NCI-H446 treated with DMSO at 0.1 percent for 48 hours (cell line): ENCODE measurements at places on chromosomes 1 and 21.

GRCh38 chr1:226643611-226644540, 95.2 kb downstream of the ITPKB start:
- no peak for DNase-seq

DNA sequence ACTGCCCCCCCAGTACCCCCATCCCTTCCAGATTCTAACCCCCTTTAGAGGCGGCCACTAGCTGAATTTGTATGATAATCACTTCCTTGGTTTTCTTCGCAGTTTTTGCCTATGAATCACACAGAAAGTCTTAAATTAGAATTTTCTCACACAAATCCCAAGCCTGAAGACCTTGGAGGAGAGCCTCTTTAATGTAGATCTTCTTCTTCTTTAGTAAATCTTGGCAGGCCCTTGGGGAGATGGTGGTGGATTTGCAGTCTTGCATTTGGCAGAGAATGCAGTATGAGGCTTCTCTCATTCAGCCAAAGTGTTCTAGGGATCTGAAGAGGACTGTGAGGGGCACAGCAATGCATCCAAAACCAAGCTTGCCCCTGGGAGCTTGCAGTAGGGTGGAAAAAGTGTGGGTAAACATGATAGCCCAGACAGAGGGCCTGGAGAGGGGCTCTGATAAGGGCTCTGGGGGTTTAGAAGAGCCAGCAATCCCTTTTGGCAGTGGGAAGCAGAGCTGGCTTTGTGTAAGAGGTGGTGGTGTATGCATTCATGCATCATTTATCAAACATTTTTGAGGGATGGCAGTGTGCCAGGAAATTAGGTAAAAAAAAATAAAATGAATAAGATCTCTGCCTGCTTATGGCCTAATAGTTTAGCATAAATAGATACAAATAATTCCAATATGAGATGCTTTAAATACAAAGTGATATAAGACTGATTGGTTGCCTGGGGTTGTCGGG, 7.7 kb upstream of the CDC42 start:
- peak; percentile 79 for DNase-seq

DNA sequence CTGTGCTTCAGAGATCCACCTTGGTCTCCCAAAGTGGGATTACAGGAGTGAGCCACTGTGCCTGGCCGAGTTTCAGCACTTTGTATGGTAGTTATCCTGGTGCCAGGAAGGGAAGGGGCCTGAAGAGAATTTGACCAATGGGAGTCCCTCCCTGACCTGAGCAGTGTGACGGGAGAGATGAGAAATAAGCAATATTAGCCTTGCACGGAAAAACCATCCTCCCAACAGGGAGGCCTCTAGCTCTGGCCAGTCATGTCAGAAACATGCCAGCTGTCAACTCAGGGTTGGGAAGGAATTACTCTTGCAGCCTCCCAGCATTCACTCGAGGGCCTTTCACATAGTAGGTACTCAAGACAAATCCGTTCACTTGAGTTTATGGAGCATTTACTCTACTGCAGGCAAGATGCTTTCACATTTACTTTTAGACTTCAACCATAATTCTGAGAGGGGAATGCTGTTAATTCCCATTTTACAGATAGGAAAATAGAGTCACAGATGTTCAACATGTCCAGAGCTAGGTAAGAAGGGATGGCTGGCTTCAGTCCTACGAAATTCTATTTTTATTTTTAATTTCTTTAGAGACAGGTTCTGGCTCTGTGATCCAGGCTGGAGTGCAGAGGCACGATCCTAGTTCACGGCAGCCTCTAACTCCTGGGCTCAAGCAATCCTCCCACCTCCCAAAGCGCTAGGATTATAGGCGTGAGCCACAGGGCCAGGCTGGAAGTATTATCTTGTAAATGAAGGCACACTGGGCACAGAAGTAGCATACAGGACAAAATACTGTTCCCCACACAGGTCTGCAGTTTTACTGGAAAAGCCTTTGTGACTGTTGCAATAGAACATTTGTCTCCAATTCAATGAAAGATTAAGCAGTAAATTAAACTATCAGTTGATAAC, 3.2 kb upstream of the ATP13A2 start:
- DNase-seq: no peak

DNA sequence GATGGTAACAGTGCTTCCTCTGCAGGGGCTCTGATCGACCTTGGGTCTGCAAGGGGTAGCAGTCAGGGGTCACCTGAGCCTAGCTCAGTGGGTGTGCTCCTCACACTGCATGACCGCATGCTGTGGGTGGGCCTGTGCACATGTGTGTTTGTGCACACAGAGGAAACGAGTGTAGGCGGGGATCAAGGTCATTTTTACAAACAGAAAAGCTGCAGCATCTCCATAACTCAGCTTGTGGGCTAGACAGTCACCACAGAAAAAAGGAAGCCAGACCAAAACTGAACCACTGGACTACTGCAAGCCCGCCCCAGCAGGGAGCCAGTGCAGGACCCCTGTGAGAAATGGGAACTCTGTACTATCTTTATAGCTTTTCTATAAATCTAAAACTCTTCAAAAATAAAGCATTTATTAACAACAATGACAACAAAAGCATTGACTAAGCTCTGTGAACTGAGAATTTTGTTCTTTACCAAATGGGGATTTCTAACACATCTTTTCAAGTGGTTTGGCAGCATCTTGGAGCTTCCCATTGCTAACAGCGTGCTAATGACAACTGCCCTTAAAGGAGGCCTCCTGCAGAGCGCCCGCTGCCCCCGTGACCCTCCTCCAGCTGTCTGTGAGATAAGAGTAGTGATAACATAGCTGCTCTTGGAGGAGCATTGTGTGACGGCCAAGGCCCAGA, 19.9 kb upstream of the NEK2 start:
- DNase-seq: no peak

GRCh38 chr1:153231785-153232184, 14.4 kb downstream of the PRR9 start:
- DNase-seq: no peak

DNA sequence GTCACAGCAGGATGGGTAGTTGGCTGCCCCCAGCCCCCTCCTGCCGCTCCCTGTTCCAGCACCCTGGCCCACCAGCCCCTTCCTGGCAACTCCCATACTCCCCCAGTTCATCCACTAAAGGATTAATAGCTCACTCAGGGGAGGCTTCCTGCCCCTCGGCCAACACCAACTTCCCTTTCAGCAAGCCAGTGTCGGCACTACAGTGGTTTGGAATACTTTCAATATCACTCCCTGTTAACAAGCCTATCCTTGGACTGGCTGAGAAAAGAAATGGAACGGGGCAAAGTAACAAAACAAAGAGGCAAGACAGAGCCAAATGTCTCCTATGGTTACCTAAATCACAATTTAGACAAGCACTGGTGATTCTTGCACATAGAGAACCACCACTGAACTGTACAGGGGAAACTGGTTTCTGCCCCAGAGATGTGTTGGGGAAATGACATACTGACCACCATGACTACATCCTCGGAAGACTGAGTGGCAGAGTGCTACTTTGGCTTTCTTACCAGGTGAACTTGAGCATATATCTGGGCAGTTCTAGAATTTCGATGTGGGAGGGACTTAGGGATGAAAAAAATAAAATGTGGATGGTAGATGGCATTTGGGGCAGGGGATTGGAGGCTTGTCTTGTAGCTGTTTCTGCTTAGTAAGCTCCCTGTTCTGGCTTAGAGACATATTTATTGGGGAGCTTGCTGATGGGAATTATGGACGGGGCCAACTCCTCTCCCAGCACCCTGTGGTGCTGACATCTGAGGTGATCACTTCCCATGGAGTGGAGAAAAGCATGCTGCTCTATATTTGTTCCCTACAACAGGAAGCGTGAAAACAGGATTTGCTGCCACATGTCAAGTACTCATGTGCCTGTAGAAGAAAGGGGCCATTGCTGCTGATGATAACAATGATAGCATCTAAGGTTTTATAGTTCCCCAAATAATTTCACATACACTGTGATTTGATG, 7.1 kb upstream of the CAPN2 start:
- DNase-seq: no peak

- peak; percentile 73 for DNase-seq
Observed at GRCh38 chr1:227734856-227735538, at the start of the genes JMJD4 and SNAP47. Gene JMJD4 (minus strand): TSS chr1:227735302. CDS start chr1:227735273, 29 bp downstream. Gene SNAP47 (plus strand): TSS chr1:227735435. CDS start chr1:227747737, 12,302 bp downstream.

DNA sequence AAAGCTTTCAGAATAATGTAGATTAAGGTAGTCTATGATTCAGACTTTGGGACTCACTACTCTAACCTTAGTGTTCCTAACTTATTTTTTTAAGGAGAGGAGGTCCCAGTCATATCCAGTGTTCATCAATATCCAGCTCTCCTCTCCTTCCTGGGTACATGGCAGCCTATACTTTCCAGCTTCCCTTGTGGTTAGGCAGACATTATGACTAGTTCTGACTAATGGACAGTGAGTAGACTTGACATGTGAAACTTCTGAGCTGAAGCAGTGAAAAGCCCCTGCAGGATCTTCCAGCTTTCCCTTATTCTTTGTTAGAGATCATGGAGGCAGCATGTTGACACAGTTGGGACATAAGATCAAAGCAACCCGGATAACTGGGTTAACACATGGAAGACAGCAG, 144.2 kb downstream of the PTPRU start:
- DNase-seq: no peak

- DNase-seq: no peak
Observed at GRCh38 chr1:51924455-51924854, 45.9 kb upstream of the NRDC start.

DNA sequence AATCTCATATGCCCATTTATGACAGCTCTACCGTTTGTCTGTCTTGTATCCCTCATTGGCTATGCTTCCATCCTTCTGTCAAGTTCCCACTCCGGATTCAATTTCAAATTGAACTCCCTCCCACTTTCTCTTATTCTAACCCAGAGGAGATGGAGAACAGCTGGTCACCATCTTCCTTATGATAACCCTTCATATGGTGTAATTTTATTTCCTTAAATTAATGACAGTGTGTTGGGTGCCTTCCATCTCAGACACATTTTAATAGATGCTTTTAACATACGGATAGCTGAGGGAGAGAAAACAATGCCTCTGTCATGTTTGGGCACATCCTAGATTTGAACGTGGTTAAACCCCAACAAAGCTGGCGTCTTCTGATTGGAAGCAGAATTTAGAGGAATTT, 103.0 kb upstream of the PLXNA2 start:
- DNase-seq: no peak

DNA sequence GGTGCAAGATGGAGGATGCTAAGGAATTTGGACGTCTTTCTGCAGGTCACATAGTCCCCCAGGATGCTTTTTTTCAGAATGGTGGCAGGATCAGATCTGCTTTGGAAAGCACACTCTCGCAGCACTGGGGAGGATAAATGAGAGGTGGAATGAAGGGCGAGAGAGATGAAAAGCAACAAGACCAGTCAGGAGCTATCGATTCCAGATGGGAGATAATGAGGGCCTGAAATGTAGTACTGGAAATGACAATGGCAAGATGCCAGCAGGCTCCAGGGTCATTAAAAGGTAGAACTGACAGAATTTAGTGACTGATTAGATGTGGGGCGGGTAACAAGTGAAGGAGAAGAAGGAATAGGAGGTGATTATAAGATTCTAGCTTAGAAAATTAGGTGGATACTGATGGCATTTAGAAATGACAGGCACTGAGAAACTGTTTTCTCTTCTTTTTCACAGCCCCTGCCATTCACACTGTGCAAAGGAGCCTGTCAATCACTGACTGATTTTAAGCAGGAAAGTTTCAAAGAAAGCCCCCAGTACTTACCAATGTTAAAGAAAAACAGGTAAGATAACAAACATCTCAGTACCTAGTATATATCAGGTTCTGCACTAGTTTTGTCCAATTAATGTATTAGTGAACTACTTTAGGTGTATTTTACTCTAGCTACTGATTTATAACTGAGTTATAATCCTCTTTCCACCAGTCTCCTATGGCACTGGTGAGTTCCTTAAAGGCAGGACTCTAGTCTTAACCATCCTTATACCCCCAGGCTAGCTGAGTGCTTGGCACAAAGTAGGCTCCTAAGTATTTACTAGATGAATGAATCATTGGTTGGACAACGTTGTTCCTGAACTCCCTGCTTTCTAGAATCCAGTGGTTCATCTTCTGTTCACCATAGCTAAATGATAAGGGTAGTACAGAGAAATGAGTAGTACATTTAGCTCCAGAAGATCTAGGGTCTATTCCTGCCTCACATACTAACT, 9.2 kb downstream of the PIGM start:
- no peak for DNase-seq

DNA sequence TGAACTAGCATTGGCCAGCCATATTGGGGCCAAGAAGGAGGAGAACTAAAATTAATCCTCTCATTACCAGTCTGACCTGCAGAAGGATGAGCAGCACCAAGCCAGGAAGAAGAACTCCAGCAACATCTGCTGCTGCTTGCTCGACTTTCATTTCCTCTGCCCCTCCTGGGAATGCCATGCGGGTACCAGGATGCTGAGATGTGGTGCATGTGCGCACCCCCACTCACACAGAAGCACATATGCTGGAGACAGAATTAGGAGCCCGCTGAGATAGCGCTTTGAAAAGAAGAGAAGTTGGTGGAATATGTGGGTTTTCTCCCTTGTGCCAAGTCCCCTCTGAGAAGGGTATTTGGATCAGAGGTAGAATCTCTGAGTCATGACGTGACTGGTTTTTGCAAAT, 70.4 kb downstream of the PLXNA2 start:
- DNase-seq: no peak

GRCh38 chr1:200850554-200850953, 22.2 kb upstream of the GPR25 start:
- no peak for DNase-seq

DNA sequence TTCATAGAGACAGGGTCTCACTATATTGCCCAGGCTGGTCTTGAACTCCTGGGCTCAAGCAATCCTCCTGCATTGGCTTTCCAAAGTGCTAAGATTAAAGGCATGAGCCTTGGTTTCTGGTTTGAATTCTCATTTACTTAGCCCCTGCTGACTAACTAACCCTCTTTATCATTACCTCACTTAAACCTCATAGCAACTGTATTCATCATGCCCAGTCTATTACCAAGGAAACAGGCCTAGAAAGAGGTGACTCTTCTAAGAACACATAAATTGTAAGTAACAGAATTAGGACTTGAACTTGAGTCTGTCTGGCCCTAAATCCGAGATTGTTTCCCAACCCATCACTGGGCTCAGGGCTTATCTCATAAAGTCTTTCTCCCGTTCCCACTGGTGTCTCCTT, 44.2 kb downstream of the TMEM53 start:
- DNase-seq: no peak

DNA sequence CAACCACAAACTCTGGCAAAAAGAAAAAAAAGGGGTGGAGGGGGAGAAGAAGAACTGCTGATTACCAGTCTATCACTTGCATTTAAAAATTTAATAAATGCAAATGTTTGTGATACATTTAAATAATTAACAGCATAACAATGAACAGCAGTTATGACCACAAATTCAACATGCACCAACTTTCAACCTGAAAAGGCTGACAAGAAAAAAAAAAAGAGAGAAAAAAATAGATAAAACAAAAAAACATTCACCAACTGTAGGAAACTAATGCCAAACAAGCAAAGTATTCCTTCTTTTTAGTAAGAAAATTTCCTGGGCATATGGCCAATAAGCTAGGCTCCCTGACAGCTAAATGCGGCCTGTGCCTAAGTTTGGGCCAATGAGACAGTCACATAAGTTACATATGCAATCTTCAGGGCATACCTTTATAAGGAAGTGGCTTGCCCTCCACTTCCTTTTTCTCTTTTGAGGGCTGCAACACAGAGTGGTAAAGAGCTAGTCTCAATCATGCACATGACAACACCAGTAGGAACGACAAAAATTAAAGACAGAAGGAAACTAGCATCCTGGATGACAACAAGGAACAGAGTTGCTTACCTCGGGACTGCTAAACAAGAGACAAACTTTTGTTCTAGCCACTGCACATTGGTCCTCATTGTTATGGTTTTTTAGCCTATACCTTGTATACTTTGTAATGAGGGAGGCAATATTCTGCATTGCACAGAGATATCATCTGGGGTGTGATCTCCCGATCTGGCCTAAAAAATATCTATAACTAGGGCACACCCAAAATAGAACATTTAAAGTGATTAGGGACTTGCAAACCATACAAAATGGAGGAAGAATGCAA, 24.2 kb upstream of the PHTF1 start:
- peak; percentile 71 for DNase-seq
